ENCODE measurements at places on chromosomes 11 and 22. TPM values are rescaled to one million over a fixed set of nuclear protein-coding genes. Genes with fewer than 3 reads are reported as not detected.

DNA sequence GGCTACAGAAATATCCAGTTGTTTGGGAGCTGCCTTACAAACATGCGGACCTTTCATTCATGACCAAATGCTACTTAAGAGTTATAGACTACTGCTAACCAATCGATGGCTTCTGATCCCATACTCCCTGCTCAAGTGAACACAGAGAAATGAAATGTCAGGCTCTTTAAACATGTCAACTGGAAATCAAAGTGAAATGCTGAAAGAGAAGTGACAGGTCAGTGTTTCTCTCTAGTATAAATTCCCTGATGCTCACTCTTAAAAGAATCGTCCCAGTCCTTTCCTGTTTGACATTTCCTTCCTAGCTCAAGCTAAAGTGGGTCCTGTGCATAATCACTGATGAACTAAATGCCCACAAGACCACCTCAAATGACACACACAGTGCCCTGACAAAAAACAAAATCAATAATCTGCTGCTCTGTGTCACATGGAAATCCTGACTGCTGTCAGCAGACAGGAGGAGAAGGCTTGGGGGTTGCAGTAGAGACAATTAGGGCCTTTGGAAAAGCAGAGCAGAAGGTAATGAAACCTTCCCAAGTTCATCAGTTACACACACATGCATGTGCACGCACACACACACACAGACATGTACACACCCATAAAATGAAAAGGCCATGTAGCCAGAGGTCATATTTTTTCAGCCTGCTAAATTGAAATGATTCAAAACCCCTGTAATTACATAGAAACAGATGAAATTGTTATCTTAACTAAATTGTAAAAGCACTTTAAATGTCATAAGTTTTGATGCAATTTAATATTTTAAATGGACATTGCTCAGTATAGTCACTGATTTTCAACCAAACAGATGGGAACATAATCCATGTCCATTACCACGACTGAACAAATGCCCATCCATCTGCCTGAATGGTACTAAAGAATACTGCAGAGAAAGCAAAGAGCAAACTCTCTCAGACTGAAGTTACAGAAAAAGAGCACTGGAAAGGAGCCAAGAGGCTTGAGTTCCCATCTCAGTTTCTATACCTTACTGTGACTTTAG is 330.7 kb downstream of the TTC28 start:
- no peak for DNase-seq

- DNase-seq: no peak
Observed at GRCh38 chr11:11780858-11781257, 60.9 kb upstream of the USP47 start.

GRCh38 chr11:77205467-77206263 is 77.6 kb downstream of the MYO7A start:
- no peak for DNase-seq

- no peak for DNase-seq
Observed at GRCh38 chr11:113504586-113504985, 29.4 kb upstream of the DRD2 start.

Gene KRTAP5-8
- not detected for total RNA-seq

Gene OR51I1
- total RNA-seq: not detected

Gene MOV10L1
- total RNA-seq: 35.4 TPM
